Large intestine (tissue), 12 donors: ENCODE measurements at places on chromosomes 12 and 14.

DNA sequence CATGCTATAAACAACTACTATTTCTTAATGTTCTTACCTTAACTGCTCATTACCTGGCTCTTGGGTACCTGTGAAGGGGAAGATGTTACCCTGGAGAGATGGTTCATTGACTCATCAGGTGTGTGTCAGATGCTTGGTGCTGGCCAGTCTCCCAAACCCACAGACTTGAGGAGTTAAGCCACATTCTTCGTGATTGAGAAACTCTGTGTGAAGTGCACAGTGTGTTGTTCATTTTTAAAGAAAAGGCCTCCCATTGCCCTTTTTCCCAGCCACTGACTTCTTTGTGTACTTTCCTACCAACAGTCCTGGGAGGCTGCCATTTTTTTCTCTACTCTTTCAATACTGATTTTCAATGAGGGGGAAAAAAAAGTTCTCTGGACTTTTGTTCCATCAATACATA lies 3.2 kb downstream of the MGST1 start:
- DNase-seq = no peak

GRCh38 chr14:102079700-102079979 lies 7.2 kb downstream of the HSP90AA1 start:
- DNase-seq = no peak

DNA sequence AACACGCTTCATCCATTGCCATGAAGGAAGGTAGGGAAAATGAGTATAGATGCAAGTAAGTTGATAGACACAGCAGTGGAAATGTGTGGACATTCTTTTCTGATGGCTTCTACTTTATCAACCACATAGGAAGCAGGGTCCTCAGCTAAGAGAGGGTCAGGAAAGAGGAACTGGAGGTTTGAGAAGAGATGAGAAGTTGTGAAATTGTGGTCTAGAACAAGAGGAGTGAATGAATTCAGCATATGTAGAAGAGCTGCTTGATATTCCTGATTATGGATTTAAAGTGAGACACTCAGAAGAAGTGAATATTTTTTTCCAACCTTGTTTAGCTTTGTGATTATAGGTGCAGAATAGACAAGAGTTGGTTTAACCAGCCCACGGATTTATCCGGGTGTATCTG lies 128.5 kb downstream of the SLC15A5 start:
- no peak for DNase-seq

DNA sequence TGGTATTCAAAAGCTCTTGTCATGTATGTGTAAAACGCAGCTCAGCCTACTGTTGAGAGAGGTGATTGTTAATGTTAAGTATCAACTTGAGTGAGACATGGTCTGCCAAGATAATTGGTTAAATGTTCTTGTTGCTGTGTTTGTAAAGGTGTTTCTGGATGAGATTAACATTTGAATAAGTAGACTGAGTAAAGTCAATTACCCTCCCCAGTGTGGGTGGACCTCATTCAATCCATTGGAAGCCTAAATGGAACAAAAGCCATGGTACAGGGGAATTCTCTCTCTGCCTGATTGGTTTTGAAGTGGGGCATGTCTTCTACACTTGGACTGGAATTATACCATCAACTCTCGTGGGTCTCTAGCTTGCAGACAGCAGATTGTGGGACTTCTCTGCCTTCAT lies 63.8 kb upstream of the RERGL start:
- DNase-seq = no peak

DNA sequence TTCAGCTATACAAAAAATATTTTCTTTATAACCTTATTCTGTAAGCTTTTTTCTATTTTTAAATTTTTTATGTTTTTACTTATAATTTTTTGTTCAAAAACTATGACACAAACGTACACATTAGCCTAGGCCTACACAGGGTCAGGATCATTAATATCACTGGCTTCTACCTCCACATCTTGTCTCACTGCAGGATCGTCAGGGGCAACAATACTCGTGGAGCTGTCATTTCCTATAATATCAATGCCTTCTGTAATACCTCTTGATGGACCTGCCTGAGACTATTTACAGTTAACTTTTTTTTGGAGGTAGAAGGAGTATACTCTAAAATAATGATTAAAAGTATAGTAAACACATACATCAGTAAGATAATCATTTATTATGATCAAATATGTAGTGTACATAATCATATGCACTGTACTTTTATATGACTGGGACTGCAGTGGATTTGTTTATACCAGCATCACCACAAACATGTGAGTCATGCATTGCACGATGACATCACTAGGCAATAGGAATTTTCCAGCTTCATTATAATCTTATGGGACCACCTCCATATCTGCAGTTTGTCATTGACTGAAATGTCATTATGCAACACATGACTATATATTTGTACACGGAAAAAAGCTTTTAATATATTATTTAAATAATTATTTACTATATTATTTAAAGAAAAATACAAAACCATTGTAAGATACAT lies 18.5 kb upstream of the PMCH start:
- DNase-seq = no peak

DNA sequence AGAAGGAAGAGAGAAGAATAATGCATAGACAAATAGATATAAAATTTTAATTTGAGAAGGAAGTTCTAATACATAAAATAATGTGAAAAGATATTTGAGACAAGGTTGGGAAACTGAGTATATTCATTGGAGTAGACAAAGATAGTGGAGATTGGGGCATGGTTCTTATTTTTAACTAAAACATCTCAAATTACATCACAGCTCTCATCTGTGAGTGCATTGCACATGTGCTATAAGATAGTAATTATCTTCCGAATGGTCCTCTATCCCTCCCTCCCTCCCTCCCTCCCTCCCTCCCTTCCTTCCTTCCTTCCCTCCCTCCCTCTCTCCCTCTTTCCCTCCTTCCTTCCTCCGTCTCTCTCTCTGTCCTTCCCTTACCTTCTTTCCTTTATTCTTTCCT lies 1104.0 kb upstream of the FLRT2 start:
- DNase-seq = no peak

- no peak for DNase-seq
Observed at GRCh38 chr12:104951759-104952509, 6.2 kb downstream of the SLC41A2 start.

DNA sequence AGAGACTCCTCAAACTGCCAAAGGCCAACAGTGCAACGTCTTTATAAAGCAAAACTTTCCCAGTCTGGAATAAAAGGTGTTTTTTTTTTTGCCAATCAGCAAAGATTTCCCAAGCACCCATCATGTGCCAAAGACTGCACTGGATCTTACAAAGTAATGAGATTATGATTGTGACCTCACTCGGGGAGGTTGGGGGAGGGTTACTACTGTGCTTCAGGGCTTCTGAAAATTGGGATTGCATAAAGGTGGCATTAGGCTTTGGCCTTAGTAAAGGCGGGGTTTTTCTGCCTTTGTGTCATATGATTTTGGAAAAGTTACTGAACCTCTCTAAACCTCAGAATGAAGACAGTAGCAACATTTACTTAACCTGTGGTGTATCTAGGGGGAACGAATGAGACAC lies 233.8 kb downstream of the DACT1 start:
- DNase-seq = no peak

DNA sequence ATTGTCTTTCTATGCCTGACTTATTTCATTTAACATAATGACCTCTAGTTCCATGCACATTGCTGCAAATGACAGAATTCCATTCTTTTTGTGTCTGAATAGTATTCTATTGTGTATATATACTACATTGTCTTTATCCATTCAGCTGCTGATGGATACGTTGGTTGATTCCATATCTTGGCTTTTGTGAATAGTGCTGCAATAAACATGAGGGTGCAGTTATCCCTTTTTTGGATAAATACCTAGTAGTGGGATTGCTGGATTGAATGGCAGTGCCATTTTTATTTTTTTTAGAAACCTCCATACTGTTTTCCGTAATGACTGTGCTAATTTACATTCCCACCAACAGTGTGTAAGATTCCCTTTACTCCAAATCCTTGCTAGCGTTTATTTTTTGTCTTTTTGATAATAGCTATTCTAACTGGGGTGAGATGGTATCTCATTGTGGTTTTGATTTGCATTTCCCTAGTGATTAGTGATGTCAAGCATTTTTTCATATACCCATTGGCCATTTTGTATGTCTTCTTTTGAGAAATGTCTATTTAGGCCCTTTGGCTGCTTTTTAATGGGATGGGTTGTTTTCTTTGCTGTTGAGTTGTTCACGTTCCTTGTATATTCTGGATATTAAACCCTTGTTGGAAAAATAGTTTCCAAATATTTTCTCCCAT lies 2.3 kb downstream of the OAS2 start:
- no peak for DNase-seq

GRCh38 chr14:36020120-36021029 lies 156.1 kb downstream of the PTCSC3 start:
- DNase-seq = no peak
